Activated CD4-positive, alpha-beta T cell treated with anti-CD3 and anti-CD28 coated beads for 36 hours (primary cell): ENCODE measurements at places on chromosomes 16 and 17. TPM values are rescaled to one million over a fixed set of nuclear protein-coding genes. Genes with fewer than 3 reads are reported as not detected.

DNA sequence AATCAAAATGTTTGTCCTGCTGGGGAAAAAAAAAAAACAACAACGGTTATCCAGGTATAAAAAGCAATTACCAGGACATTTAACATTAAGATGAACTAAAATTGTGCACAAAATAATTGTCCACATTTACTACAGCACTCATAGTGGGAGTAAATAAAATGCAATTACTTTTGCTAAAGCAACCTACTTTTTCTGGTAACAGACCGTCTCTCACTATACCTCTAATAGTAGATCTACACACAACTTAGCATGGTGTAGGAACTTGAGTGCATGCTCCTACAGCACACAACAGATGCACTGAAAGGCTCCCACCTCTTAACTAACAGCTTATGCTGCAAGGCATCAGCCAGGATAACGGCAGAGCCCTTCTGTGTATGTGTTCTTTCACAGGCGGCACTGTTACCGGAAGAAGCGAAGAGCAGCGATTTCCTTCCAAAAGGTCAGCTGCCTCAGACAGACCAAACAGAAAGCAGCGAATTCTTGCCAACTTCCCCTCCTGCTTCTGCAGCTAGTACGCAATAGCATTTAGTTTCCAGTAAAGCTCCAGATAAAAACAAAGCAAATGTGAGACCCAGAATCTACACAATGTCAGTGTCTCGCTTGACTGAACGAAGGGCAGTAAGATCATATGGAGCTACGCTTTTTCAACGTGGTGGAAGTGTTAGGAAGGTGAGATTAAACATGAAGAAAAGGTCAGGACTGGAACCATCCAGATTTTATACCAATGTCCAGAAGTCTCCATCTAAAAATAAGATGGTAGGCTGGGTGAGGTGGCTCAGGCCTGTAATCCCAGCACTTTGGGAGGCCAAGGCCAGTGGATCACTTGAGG lies 27.6 kb downstream of the STAT5B start:
- peaks cover 71% of the 10 kb centered on the region for H3K4me1 ChIP-seq
- H3K4me3 ChIP-seq, result peak overlapping the region; percentile 79
- peak; percentile 87 for DNase-seq
- peak overlapping the region; percentile 100 for H3K27ac ChIP-seq

GRCh38 chr17:43945074-43945829 lies 3.0 kb upstream of the PPY start:
- H3K36me3 ChIP-seq, result no peaks in the 10 kb centered on the region
- no peak overlapping the region for H3K27ac ChIP-seq
- H3K4me3 ChIP-seq, result no peak overlapping the region
- H3K4me1 ChIP-seq, result peaks cover 6% of the 10 kb centered on the region
- DNase-seq, result no peak

- H3K27me3 ChIP-seq, result no peaks in the 10 kb centered on the region
- peaks cover 14% of the 10 kb centered on the region for H3K4me1 ChIP-seq
- DNase-seq, result no peak
- H3K4me3 ChIP-seq, result no peak overlapping the region
- no peak overlapping the region for H3K27ac ChIP-seq
These were observed 20.7 kb upstream of the FOXJ1 start for GRCh38 chr17:76161619-76162266.

- H3K4me3 ChIP-seq, result no peak overlapping the region
- DNase-seq, result no peak
- H3K27ac ChIP-seq, result no peak overlapping the region
- no peaks in the 10 kb centered on the region for H3K36me3 ChIP-seq
- peaks cover 13% of the 10 kb centered on the region for H3K27me3 ChIP-seq
- no peaks in the 10 kb centered on the region for H3K4me1 ChIP-seq
These were observed 349 bp upstream of the SLC6A2 start for GRCh38 chr16:55655381-55655896.

GRCh38 chr16:68927018-68927417 lies 83.7 kb downstream of the TANGO6 start:
- peaks cover 53% of the 10 kb centered on the region for H3K36me3 ChIP-seq
- H3K27ac ChIP-seq, result no peak overlapping the region
- no peak for DNase-seq

GRCh38 chr16:74094514-74094913 lies 202.1 kb upstream of the PSMD7 start:
- no peak overlapping the region for H3K27ac ChIP-seq
- H3K4me1 ChIP-seq, result no peaks in the 10 kb centered on the region
- no peak overlapping the region for H3K4me3 ChIP-seq
- no peaks in the 10 kb centered on the region for H3K36me3 ChIP-seq

GRCh38 chr17:57551321-57552079 lies 193.6 kb downstream of the CCDC182 start:
- no peaks in the 10 kb centered on the region for H3K36me3 ChIP-seq
- DNase-seq, result peak; percentile 21
- no peak overlapping the region for H3K27ac ChIP-seq
- H3K27me3 ChIP-seq, result no peaks in the 10 kb centered on the region

- DNase-seq, result no peak
- peak overlapping the region; percentile 98 for H3K4me3 ChIP-seq
- peaks cover 25% of the 10 kb centered on the region for H3K4me1 ChIP-seq
- no peaks in the 10 kb centered on the region for H3K27me3 ChIP-seq
- peaks cover 21% of the 10 kb centered on the region for H3K36me3 ChIP-seq
These were observed 541 bp downstream of the VKORC1 start for GRCh38 chr16:31094088-31094423.

DNA sequence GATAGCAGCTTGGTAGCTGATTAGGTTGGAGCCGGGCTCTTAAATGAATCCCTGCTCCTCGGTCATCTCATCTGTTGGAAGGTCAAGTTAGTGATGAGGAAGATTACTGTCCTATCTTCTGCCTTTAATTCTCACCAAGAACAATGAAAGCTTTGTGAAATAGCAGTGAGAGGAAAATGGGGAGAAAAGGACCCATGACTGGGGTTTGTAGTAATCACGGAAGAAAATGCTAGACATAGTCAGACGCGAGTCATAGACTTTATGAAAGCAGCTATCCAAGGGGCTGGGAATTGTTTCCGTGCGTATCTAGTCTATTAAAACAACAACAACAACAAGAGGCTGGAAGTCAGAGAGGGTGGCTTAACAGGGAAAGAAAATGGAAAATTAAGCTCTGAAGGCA lies 18.3 kb downstream of the PIK3R5 start:
- H3K27ac ChIP-seq, result peak overlapping the region; percentile 71
- no peaks in the 10 kb centered on the region for H3K27me3 ChIP-seq
- DNase-seq, result no peak
- peaks cover 81% of the 10 kb centered on the region for H3K4me1 ChIP-seq
- peaks cover 48% of the 10 kb centered on the region for H3K36me3 ChIP-seq
- H3K4me3 ChIP-seq, result no peak overlapping the region

DNA sequence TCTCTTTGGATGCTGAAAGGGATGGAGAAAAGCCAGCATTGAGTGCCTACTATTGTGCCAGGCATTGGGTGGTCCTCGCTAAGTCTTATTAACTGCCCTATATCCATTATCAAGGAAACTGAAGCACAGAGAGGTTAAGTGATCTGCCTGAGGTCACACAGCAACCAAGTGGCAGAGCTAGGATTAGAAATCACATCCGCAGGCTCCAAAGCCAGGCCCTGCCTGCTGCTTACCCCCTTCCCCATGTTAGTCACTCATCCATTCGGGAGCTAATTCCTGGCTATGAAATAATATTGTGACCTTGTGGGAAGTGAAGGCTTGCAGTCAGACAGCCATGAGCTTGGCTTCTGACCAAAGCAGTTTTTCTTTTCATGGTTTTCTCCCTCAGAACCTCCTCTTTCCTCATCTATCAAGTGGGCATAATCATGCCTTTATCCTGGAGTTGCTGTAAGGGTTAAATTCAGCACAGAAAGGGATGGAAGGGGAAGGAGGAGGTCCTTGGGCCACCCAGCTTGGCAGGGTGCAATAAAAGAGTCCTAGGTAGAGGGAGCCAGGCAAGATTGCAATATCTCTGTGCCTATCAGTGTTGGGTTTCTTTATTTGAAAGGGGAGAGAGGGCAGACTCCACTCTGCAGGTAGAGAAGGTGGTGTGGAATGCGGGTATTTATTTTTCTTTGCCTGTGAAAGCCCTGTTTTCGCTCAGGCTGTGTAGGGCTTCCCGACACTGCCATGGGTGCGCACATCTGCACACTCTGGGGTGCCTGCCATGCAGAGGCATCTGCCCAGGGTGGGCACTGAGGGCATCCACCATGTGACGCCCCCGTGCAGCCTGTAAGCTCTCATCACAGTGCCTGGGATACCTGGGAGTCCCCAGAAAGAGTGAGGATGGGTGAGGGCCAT lies 11.3 kb downstream of the RAI1 start:
- H3K27me3 ChIP-seq, result no peaks in the 10 kb centered on the region
- H3K4me1 ChIP-seq, result peaks cover 63% of the 10 kb centered on the region
- H3K4me3 ChIP-seq, result no peak overlapping the region
- no peaks in the 10 kb centered on the region for H3K36me3 ChIP-seq

DNA sequence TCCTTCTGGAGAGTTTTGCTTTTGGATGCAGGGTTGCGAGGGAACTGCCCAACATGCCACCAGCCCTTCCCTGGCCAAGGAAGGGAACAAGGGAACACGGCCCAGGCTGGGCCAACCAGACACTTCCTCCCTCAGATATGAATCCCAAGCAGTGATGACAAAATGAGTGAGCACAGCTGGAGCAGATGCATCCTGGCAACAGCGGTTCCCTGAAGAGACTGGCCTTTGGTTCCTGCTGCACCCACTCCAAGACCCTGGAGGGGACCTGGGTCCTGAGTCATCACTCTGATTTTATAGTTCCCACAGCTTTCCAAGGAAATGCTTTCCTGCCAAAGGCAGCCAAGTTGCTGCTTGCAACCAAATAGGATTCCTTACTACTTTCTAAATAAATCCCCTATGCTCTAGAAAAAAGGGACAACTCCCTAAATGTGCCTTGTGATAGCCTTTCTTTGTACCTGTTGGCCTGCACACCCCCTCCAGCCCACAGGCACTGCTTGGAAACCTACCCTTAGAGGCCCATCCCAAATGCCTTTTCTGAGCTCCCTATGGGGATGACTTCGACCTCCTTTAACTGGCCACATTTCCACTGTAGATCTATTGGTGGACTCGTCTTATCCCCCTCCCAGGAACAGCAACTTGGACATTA lies 5.3 kb downstream of the ST3GAL2 start:
- H3K4me3 ChIP-seq, result no peak overlapping the region
- H3K4me1 ChIP-seq, result peaks cover 77% of the 10 kb centered on the region
- no peaks in the 10 kb centered on the region for H3K27me3 ChIP-seq

- H3K4me1 ChIP-seq, result no peaks in the 10 kb centered on the region
- no peaks in the 10 kb centered on the region for H3K36me3 ChIP-seq
- no peak overlapping the region for H3K27ac ChIP-seq
- DNase-seq, result no peak
- no peaks in the 10 kb centered on the region for H3K27me3 ChIP-seq
- H3K4me3 ChIP-seq, result no peak overlapping the region
These were observed 30.6 kb downstream of the ABCA9 start for GRCh38 chr17:69030169-69030568.

- H3K4me1 ChIP-seq, result no peaks in the 10 kb centered on the region
- no peak overlapping the region for H3K27ac ChIP-seq
- no peak for DNase-seq
- no peak overlapping the region for H3K4me3 ChIP-seq
- H3K27me3 ChIP-seq, result no peaks in the 10 kb centered on the region
These were observed 166.2 kb upstream of the KCNJ16 start for GRCh38 chr17:69908626-69909368.

DNA sequence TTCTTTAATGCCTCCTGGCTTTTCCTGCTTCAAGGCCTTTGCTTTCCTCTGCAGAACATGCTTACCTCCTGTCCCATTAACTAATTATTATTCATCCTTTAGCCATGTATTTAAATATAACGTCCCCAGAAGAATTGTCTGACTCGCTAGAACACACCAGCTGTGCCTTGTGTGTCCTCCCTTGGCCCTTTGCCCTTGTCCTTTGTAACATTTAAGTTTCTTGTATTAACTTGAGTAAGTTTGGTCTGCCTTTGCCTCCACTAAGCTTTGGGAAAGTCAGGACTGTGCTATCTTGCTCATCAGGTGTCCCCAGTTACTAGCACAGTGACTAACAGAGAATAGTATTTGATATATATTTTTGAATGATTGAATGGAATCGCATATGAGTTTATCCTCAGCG lies 29.6 kb upstream of the ABCA9 start:
- no peaks in the 10 kb centered on the region for H3K36me3 ChIP-seq
- H3K27ac ChIP-seq, result no peak overlapping the region
- no peak overlapping the region for H3K4me3 ChIP-seq
- peaks cover 4% of the 10 kb centered on the region for H3K4me1 ChIP-seq
- peaks cover 4% of the 10 kb centered on the region for H3K27me3 ChIP-seq
- DNase-seq, result no peak

DNA sequence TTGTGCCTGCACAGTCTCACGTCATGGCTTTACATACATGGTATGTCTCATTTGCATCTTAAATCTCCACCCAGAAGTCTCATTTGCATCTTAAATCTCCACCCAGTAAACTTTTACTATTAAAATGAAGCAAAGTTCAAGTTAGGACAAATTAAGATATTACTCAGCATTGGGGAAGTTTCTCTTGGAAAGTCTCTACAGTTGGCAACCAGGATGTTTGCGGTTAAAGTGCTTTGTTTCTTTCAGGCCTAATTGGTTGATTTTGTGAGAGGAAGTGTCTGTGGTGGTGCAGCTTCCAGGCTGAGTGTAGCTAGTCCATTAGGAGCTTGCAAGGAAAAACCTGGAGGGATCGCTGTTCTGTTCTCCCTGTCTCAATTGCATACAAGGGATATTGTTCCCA lies 1373.3 kb upstream of the GOT2 start:
- no peaks in the 10 kb centered on the region for H3K36me3 ChIP-seq
- no peaks in the 10 kb centered on the region for H3K4me1 ChIP-seq
- H3K27ac ChIP-seq, result no peak overlapping the region
- no peaks in the 10 kb centered on the region for H3K27me3 ChIP-seq

Gene PIMREG
- 8.4 TPM for total RNA-seq

Gene DPEP3
- total RNA-seq, result not detected

Gene CPHXL2
- total RNA-seq, result not detected

Gene CHMP6
- 15.9 TPM for total RNA-seq

Gene CEMP1
- not detected for total RNA-seq

Gene SLC13A5
- total RNA-seq, result not detected

Gene PHOSPHO1
- not detected for total RNA-seq

Gene LLGL2
- 7.1 TPM for total RNA-seq
